GM23338 (cell line): ENCODE measurements at places on chromosomes 4 and X. TPM values are rescaled to one million over a fixed set of nuclear protein-coding genes. Genes with fewer than 3 reads are reported as not detected.
A peak's percentile ranks its signal among the peaks of the same experiment; 100 is the strongest.

DNA sequence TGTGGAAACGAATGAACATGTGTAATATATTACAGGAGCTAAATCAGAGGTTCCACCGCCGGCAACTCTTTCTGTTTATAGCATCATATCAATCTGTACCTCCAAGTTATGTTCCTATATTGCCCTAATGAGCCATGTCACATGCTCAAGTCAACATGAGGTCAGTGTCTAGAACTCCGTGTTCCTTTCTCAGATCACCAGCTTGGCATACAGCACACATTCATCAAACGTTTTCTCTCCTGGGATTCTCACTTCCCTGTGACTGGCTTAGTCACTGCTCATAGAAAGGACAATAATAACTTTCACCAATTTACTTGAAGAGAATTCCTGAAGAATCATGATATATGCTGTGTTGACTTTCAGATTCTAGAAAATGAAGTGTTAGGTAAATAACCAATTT, 532.0 kb upstream of the SPANXN1 start:
- DNase-seq, result no peak

- no peak for DNase-seq
Observed at GRCh38 chr4:181312066-181312465, 931.1 kb upstream of the TENM3 start.

DNA sequence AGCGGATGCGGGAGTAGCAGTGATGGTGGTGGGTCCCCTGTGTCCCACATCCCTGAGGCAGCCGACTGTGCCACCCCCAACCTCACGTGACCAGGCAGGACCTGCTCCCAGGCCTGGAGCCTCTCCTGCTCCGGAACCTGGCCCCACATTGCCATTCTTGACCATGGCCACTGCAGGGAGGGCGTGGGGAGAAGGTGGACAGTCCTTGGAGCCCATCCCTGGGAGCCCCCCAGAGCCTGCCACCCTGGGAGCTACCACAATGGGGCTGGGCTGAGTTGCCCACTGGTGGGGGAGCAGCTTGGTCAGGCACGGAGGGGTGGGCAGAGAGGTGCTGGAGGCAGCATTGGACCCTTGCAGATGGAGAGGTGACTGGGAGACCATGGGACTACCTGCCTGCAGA, 36.8 kb downstream of the TMPRSS11A start:
- no peak for DNase-seq

- peak; percentile 26 for DNase-seq
Observed at GRCh38 chr4:8725071-8725841, 132.7 kb downstream of the CPZ start.

GRCh38 chr4:17195461-17196275, 297.2 kb upstream of the LDB2 start:
- no peak for DNase-seq

DNA sequence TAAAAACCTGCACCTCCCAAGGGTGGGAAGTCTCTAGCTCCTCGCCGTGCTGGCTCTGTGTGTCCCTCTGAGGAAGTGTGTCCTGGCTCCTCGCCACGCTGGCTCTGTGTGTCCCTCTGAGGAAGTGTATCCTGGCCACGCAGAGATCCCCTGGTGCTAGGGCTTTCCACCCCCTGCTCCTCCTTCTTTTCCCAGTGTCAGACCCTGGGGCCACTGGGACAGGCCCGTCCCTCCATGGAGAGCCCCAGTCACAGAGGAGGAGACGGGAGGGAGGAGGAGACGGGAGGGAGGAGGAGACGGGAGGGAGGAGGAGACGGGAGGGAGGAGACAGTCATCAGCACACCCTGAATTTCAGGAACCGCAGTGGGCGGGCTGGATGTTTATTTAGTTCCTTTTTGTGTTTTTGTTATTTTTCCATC, 53.8 kb upstream of the HGFAC start:
- no peak for DNase-seq

DNA sequence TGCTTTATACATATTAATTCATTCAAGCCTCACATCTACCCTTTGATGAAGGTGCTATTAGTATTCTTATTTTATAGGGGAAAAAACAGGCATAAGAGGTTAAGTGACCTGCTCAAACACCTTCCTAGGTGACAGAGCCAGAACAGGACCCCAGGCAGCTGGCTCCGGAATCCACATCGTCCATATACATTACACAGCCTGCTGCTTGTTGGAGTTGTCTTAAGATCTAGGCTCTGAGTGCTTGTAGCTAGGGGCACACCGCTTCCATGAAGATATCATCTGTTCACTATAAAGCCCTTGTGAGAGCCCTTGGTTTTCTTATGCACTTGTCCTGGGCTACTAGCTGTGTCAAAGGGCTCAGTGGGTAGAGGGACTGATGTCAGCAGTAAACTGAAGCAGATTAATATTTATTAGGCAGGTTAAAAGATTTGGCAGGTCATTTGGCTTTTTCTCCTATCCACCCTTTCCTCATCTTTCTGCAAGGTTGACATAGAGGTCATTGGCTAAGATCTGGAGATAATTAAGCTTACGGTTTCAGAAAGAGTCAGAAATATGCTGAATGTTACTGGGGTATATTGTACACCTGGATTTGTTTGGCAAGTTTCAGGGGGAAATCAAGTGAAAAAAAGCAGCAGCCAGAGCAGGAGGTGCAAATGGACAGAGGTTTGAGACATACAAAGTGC, 195.4 kb downstream of the SOWAHB start:
- no peak for DNase-seq

- DNase-seq, result no peak
Observed at GRCh38 chr4:88812420-88812819, 114.8 kb upstream of the NAP1L5 start.

- no peak for DNase-seq
Observed at GRCh38 chr4:173488656-173489055, 41.4 kb downstream of the HAND2 start.

DNA sequence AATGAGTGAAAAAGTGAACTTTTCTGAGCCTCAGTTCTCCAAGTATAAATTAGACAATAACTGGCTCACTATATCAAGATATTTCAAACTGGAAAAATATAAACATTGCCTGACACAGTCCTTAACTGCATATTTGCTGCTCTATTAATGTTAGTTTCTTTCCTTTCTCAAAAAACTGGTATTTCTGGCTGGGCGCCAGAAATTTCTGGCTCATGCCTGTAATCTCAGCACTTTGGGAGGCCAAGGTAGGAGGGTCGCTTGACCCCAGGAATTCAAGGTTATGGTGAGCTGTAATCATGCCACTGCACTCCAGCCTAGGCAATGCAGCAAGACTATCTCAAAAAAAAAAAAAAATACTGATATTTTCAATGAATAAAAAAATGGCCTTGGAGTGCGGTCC, 227.0 kb downstream of the MAGEB17 start:
- no peak for DNase-seq

- DNase-seq, result peak; percentile 44
Observed at GRCh38 chrX:39445336-39445735, 644.1 kb downstream of the MID1IP1 start.

DNA sequence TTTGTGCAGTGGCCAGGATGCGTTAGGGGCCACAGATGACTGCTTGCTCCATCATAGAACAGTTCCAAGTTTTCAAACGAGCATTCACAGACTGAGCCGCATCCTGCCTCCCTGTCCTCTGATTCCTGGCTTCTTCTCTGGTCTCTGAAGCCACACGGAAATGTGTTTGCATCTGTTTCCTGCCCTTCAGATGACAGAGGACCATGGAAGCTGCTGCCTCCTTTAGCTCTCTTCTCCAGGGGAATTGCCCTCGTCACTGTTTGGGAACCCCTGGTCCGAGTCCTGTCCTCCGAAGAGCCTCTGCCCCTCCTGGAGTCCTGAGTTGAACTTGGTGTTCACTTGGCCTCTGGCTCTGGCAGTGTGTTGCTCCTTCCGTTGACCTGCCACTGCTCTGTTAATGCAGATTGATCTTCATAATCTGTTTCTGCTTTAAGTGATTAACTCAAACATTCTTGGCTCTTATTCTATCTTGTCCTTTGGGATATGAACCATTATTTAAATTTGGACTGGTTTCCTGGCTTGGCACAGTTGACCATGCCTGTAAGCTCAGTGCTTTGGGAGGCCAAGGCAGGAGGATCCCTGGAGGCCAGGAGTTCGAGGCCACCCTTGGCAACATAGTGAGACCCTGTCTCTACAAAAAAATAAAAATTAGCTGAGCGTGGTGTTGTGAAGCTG, 96.0 kb downstream of the PTTG2 start:
- no peak for DNase-seq

DNA sequence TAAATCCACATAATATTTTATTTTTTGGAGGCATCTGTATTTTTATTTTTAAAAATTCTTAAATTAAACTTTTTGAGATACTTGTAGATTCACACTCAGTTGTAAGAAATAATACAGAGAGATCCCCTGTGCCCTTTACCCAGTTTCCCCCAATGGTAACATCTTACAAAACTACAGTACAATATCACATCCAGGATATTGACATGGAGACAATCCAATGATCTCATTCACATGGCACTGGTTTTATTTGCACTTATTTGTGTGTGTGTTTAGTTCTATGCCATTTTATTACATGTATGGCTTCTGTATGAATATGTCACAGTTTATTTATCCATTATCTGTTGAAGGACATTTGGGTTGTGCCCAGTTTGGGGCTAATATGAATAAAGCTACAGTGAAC, 35.5 kb upstream of the EIF1AX start:
- DNase-seq, result no peak

GRCh38 chrX:134622813-134623185, 35.5 kb downstream of the PLAC1 start:
- DNase-seq, result no peak

DNA sequence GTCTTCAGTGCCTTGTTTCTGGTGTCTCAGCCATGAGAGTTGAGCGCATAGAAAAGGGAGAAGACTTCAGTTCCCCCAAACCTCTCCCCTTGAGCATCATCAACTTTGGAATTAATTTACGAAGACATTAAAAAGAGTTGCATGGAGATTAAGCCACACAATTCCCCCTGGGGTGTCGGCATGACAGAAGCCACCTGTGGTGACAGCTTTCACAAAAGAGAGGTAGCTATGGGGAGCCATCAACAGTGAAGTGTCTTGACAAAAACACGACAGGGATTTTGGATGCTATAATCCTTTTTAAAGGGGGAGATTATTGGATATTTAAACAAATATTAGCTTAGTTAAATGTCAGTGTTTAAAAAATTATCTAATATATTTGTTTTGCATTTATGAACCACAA, 307.6 kb downstream of the LDB2 start:
- DNase-seq, result no peak

- peak; percentile 29 for DNase-seq
Observed at GRCh38 chrX:119690921-119691716, 1.8 kb downstream of the SEPTIN6 start.

DNA sequence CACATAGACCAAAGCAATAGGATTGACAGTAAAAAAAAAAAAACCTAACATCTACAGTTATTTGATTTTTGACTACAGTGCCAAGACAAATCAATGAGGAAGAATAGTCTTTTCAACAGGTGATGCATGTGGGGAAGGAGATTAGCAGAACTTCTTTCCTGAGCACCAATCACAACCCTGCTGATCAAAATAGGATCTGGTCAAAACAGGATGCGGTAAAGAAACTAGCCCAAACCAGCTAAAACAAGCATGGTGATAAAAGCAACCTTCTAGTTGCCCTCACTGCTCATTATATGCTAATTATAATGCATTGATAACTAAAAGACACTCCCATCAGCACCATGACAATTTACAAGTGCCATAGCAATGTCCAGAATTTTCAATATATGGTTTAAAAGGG, 667.5 kb downstream of the GRXCR1 start:
- no peak for DNase-seq

DNA sequence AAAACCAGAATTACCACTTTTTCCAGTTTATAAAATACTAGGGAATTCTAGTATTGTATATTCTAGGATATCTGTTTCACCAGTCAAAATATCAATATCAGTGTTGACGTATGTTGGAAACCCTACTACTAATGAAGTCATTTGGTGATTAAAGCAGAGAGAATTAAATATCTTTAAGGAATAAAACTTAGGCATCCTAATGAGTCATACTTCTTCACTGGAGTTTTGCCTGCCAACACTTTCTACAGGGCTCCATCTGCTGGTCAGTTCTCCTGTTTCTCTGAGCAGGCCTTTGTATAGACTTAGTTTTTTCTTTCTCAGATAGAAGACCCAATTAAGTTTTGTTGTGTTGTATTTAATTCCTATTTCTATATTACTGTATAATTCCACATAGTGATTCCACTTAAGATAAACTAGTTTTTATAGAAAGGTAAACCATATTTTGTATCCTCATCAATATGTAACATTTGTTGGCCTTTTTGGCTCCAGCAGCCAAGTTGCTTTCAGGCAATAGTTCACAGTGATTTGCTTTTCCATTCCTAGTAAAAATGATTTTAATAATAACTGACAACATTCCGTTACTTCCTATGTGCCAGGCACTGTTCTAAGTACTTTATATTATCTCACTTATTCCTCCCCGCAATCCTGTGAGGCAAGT, 3.5 kb downstream of the AP1AR start:
- peak; percentile 81 for DNase-seq

GRCh38 chr4:658681-659667, 15.1 kb downstream of the ATP5ME start:
- DNase-seq, result no peak

GRCh38 chr4:1376841-1377605, 29.2 kb downstream of the NKX1-1 start:
- DNase-seq, result peak; percentile 35

DNA sequence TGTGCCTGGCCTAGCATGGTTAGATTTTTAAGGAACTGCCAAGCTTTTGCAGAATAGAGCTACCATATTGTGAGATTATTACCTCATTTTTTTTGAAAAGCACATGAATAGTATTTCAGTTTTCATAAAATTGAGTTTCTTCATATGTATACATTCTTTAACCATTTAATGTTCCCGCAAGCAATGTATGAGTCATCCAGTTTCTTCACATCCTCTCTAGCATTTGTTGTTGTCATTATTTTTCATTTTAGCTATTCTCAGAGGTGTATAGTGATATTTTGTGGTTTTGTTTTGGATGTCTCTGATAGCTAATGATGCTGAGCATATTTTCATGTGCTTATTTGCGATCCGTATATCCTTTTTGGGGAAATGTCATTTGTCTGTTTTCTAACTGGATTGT, 74.9 kb downstream of the GLUD2 start:
- DNase-seq, result no peak

CD99L2 gene
- total RNA-seq, result 6.4 and 7.2 TPM in 2 replicates

TLL1 gene
- total RNA-seq, result 0.39 and 2.4 TPM in 2 replicates

TLR2 gene
- 1.2 and 2.1 TPM in 2 replicates for total RNA-seq

PDZD4 gene
- 194 and 230 TPM in 2 replicates for total RNA-seq

PPBP gene
- 0.35 TPM in 1 of 2 replicates, not detected in the other for total RNA-seq

SAGE1 gene
- total RNA-seq, result 0.19 TPM in 1 of 2 replicates, not detected in the other

CENPE gene
- total RNA-seq, result 25.2 and 42.2 TPM in 2 replicates

TREX2 gene
- total RNA-seq, result 1.7 and 4.6 TPM in 2 replicates

SLC16A2 gene
- total RNA-seq, result 22.0 and 27.9 TPM in 2 replicates
